ENCODE measurements at places on chromosomes 2 and 18.

DNA sequence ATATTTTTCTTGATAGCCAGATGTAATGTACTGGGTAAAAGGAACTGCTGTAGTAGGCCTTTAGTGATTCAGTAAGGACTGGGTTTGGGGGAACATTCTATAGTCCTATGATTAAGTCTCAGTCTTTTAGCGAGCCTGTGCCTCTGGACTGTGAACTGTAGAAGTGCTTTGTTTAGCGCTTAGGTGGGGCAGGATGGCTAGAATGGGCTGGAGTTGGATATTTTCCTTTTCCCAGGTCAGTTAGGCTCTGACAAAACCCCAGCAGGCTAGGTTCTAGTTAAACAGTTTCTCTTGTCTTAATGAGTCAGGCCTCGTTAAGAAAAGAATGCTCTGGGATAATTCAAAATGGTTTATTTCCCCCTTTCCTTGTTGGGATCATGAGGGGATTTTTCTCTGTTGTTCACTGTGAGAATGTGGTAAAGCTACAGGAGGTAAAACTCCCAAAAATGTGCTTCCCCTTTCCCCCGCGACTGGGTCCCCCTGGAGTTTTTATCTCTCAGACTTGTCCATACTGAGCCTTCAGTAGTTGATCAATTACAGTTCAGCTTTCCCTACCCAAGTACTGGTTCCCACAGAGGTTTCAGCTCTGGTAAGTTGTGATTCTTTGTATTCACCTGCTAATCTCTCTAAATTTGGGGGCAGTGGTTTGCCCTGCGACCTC, 31.5 kb downstream of the EHBP1 start:
- no peak for DNase-seq

- no peak for DNase-seq
These were observed 148.4 kb downstream of the CSRNP3 start for GRCh38 chr2:165617741-165618481.

- no peak for DNase-seq
These were observed 93.6 kb upstream of the FZD5 start for GRCh38 chr2:207863345-207863744.

DNA sequence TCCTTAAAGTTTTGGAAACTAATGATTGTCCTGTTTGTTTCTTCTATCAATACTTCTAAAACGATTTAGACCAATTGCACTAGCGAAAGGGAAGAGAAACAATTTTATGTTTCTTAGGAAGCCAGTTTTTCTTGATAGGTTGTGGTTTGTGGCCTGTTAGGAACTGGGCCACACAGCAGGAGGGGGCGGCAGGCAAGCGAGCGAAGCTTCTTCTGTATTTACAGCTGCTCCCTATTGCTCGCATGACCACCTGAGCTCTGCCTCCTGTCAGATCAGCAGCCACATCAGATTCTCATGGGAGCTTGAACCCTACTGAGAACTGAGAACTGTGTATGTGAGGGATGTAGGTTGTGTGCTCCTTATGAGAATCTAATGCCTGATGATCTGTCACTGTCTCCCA, 201.5 kb upstream of the PXDN start:
- DNase-seq = no peak

DNA sequence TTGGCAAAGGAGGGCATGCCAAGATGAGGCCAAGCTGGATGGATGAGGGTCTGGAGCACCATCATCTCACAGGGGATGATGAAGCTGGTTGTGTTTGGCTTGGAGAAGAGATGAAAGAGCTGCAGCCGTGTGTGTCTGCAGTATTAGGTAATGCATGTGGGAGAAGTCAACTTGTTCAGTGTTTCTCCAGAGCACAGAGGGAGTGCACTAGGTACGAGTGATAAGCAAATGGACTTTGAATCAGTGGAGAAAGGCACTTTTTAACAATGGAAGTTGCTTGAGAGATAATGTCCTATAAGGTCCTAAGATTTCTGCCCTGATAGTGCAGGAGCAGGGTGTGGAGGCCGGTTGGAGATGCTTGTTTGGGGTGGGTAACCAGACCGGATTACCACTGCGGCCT, 36.0 kb downstream of the SLC14A2 start:
- no peak for DNase-seq

DNA sequence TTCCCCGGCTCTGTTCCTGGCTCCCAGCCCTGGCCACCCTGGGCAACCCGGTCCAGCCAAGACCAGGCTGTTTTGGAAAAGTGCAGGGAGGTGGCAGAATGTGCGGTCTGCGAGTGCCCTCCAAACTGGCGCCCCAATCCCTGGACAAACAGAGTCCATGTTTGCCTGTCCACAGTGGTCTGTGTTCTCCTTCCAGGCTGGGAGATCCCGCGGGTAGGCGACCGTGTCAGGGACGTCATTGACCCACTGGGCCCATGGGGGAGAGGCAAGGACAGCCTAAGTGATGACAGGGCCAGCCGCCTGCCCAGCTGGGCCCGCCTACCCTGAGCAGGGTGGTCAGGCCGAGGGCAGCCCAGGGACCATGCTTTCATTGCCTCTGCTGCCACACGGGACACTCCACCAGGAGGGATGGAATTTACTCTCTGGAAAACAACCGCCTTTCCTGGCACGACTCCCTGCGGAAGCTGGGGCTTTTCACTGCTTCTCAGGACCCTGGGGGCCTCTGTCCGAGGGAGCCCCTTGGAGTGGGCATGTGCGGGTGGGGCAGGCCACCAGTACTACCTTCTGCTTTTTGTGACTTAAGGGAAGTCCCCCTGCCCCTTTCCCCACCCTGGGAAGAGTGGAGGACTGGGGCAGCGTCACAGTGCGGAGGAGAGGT, 20.1 kb downstream of the CYP26B1 start:
- no peak for DNase-seq

DNA sequence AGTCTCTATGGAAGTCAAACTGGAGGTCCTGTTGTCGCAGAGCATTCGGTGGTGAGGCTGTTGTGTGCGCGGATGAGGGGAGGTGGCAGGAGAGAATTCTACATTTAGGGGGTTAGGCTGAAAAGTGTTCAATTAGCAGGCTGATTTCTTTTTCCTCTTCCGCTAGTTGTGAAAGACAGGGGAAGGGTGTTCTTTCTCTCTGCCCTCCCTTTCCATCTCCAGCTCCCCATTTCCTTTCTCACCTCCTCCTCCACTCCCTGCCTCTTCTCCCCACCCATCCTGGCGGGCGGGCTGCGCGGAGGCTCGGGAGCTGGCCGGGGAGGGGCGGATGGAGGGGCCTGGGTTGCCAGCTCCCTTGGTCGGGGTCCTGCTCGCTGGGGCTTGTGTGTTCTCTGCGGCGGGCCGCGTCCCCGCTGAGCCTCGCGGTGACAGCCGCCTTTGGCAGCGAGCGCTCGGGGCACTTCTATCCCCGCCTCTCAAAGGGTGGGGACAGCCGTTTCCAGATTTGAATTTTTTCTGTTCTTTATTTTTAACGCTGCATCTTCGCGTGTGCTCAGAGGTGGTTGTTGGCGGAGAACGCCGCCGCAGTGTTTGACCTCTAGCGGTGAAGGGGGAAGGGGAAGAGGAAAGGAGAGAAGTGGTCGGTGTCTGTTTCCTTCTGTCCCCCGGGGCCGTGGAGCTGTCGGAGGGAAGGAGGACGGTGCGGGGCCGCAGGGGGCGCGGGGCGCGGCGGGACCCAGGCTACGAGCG, 3.6 kb downstream of the SOX11 start:
- DNase-seq = no peak

- no peak for DNase-seq
These were observed 186.5 kb upstream of the KLHL29 start for GRCh38 chr2:23198316-23199114.

DNA sequence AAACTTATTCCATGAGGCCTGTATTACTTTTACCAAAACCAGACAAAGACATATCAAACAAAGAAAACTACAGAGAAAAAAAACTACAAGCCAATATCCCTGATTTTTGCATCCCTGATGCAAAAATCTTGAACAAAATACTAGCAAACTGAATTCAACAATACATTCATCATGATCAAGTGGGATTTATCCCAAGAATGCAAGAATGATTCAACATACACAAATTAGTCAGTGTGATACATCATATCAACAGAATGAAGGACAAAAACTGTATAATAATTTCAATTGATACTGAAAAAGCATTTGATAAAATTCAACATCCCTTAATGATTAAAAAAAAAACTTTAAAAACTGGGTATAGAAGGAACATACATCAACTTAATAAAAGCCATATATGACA, 106.8 kb downstream of the SLC39A10 start:
- no peak for DNase-seq

DNA sequence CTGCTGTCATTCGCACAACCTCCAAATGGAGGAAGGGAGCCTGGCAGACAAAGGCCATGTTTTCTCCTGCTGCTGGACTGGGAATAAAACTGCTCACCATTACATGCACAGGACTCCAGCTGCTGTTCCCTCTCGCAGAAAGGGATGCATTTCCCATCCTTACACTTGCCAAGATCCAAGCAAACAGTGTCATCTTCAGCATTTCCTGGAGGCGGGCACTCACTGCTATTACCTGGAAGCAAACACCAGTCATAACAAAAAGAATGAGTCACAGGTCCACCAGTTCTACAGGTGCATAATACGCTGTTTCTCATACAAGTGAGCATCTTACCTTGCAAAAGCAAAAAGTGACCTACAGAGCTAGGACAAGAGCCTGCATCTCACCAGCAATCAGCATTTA, 22.7 kb downstream of the IAH1 start:
- no peak for DNase-seq

DNA sequence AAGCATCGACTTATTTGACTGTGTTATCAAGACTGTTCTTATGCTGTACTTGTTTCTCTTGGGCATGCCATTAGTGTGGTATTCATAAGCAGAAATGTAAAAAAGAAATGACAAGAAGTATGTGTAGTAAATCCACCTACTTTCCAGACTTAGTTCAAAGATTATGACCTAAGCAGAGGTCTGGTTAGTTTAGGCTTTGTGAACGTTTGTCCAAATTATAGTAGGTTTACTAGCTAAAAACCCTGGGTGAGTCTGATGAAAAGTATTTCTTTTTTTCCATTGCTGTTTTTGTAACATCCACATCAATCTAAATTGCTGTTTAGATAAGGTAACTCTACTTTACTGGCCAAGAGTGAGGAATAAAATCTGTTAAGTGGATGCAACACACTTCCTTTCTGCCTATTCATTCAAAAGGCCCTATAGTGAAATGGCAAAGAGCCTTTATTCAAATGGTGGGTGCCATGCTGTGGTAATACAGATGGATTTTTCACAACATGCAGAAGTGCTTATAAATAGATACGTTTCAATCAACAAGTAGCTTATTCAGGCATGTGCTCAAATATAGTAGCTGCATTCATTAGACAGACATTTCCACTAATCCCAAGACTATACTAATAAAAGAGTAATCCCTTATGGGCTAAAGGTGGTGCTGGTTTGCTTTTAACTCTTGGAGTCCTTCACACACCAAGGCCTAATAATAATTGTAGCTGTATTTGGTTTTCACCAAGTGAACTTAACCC, 122.5 kb upstream of the LTBP1 start:
- no peak for DNase-seq

DNA sequence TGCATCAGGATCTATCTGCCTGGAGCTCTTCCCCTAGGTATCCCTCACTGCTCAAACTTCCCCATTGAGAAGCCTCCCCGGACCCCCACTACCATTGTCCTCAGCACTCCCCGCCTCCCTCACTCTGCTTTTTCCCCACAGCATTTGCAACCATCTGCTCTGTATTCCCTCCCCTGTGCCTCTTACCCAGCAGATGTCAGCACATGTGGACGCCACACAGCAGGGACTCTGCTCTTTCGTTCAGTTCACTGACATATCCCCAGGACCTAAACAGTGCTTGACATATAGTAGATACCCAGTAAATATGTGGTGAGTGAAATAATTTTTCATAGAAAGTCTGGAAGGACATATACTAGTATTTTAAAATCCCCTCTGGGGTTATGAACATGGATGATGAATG, 101.1 kb downstream of the TMEM247 start:
- no peak for DNase-seq

GRCh38 chr2:19503406-19503805, 145.0 kb upstream of the OSR1 start:
- DNase-seq = no peak

GRCh38 chr2:144834998-144835633, 315.2 kb upstream of the ZEB2 start:
- peak; percentile 50 for DNase-seq

GRCh38 chr18:39198376-39198775, 1632.8 kb upstream of the CELF4 start:
- DNase-seq = no peak

GRCh38 chr2:1286929-1287328, 126.3 kb upstream of the TPO start:
- no peak for DNase-seq

DNA sequence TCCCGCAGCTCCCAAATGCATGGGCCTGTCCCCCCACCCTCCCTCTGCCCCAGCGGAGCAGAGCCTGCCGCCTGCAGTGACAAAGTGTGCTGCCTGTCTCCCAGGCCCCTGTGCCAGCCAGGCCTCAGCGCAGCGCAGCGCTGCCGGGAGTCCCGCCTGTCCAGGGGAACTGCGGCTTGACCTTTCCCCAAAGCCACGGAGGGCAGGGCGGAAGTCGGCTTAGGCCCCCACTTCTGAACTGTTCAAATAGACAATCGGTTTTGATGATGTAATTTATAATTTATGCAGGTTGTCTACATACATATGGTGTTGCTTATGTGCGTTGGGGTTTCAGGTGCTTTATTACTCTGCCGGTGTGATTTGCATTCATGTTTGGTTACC, 7.1 kb downstream of the GBX2 start:
- no peak for DNase-seq

- peak; percentile 8 for DNase-seq
These were observed 26.4 kb downstream of the SPEG start for GRCh38 chr2:219461047-219461514.

- DNase-seq = no peak
These were observed 56.1 kb downstream of the DYNAP start for GRCh38 chr18:54647176-54647575.

- DNase-seq = peak; percentile 61
These were observed 18.7 kb upstream of the IHH start for GRCh38 chr2:219079417-219079816.

DNA sequence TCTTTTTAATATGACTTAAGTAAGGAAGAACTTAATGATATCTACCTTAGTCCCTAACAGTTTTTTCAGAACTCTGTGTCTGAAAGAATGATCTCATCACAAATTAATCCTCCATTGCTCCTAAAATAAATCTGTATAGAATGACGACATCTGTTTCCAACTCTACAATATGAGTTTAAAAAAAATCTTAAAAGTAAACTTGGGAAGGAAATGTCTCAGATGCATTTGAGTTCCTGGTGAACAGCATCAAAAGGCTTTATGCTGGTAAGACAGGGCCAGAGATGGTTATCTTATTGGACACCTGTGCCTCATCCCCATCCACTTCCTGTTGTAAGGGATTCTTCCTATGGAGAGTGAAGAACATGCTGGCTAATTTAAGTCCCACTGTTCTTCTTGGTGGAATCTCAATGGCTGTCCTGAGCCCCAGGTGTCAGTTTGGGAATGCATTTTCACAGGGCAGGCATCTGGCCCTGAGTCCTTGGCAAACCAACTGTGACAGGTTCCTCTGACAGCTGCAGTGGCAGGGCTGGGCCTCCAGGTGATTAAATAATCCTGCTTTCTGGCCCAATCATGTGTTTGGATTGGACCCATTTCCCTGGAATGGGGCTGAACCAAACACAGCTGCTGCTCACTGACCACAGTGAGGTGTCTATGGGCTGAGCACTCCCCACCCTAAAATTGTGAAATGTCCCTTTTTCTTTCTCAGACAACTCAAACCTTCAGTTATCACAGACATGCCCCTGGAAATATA, 12.9 kb upstream of the NCKAP5 start:
- DNase-seq = no peak
